ENCODE measurements at places on chromosomes 5 and 9.

- no peak for DNase-seq
Observed at GRCh38 chr9:87894998-87895625, 12.4 kb downstream of the SPATA31E1 start.

DNA sequence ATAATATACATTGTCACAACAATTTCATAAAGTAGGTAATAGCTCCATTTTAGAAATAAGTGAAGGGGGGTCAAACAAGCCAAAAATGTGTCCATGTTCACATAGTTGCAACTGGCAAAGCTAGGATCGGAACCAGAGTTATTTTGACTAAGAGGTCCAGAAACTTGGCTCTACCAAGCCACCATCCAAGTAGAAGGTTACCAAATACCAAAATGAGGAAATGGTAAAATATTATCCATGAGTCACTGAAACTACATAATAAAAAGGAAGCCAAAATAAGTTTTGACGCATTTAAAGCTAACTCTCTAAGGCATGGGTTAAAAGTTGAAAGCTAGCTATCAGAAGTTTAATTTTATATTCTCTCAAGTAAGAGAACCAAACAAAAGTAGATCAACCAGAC, 886.9 kb upstream of the DMAC1 start:
- no peak for DNase-seq

DNA sequence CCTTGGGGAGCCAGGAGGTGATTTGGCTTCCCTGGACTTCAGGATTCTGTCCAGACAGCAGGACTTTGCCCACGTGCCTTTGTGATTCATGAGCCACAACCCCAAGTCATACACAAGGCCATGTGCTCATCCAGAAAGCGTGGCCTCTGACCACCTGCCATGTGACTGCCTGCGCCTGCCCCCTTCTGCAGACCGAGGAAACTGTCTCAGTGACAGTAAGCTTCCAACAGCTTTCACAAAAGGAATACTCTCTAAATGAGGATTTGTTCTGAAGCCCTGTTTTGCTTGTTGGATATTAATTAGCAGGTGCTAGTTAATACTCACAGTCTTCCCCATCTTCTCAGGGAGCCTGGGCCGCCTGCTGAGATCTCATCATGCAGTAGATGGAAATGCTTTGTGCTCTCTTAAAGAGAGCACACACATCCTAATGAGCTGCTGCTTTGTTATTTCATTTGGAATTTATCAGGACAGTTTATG, 36.9 kb upstream of the ANGPTL2 start:
- no peak for DNase-seq

DNA sequence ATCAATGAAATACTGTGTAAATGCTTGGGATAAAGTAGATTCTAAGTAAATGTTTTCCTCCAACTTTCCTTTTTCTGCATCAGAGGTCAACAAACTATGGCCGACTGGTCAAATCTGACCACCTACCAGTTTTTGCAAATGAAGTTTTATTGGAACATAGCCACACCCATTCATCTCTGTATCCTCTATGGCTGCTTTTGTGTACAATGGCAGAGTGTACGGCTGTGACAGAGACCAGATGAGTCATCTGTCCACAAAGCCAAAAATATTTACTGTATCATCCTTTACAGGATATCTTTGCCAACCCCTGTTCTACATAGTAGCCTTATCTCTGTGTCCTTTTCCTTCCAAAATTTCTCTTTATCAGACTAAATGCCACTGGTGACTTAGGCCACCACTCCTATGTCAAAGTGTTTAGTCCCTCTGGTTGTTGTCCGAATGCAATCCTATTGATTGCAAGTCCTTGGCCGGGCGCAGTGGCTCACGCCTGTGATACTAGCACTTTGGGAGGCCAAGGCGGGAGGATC, 218.4 kb upstream of the KLF4 start:
- DNase-seq = no peak

DNA sequence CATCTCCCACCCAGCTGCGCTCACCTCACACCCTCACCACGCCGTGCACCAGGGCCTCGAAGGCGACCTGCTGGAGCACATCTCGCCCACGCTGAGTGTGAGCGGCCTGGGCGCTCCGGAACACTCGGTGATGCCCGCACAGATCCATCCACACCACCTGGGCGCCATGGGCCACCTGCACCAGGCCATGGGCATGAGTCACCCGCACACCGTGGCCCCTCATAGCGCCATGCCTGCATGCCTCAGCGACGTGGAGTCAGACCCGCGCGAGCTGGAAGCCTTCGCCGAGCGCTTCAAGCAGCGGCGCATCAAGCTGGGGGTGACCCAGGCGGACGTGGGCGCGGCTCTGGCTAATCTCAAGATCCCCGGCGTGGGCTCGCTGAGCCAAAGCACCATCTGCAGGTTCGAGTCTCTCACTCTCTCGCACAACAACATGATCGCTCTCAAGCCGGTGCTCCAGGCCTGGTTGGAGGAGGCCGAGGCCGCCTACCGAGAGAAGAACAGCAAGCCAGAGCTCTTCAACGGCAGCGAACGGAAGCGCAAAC, 1.1 kb downstream of the POU4F3 start:
- DNase-seq = no peak

DNA sequence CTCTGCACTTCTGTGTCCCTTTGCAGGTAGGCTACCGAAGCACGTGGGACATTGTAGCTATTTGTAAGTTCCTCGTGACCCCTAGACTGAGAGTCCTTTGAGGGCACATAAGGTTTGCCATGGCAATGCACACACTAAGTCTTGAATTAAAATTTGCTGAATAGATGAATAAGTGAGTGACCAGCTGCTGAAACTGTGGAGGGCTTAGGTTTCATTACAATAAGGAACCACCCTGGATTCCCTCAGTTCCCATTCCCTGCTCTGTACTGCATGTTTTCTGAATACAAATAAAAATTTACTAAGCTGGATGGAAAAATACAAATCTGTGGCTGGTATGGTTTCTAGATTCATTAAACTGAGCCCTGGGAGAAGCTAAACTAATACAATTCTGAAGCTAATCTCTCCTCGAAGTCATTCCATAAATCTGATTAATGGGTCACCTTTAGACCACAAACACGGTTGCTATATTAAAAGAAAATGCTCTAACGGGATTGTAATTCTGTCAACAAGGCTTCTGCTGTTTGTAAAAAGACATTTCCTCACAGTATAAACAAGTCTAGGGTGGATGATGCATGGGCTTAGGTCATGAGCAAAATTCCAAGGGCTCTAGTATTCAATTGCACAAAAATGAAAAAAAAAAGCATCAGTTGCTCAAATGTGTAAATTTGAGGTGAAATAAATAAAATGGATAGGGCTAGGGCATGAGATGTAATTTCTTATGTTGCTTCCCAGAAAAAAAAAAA, 172.3 kb downstream of the ATP10B start:
- no peak for DNase-seq

DNA sequence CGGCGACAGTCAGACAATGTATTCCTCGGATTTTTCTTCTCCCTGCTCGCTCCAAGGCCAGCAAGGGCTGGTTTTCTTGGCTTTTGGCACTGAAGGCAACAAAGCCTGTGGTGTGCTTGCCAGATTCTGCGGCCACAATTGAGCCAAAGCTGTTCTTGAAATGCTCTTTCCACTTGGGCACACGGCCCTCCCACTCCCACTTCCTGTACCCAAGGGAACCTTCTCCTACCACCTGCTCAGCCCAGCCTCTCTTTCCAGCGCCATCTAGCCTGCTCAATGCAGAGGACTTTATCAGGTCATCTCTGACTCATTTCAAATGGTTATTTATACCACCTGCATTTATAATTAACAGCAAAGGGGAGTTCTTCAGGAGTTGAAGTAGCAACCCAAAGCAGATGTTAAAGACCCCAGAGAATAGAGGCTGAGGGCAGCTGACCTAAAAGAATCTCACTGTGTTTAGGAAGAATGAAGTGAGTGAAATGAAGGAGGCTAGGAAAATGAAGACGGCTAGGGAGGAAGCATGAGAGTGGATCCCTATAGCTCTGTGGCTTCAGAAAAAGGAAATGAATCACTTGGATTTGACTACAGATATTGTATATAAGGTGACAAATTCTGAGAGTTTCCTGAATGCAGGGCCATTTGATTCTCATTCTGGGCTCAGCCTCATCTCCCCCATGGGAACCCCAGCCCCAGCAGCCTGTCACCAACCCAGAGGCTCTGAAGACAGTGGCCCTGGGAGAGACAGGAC, 439.0 kb downstream of the ENC1 start:
- DNase-seq = no peak

DNA sequence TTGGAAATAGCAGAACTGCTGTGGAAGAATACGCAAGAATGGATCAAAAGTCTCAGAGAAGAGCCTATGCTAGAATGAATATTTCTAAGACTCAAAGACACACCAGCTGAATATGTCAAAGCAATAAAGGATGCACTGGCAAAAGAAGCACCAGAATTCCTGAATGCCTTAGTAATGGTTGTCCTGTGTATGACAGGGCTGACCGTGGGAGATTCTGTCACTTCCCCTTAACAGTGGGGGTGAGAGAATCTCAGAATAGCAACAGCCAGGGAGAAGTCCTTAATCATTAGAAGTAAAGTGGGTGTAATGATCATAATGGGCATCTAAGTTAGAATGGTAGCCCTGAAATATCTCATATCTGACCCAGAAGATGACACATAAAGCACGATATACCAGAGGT, 14.6 kb upstream of the PRR16 start:
- no peak for DNase-seq

DNA sequence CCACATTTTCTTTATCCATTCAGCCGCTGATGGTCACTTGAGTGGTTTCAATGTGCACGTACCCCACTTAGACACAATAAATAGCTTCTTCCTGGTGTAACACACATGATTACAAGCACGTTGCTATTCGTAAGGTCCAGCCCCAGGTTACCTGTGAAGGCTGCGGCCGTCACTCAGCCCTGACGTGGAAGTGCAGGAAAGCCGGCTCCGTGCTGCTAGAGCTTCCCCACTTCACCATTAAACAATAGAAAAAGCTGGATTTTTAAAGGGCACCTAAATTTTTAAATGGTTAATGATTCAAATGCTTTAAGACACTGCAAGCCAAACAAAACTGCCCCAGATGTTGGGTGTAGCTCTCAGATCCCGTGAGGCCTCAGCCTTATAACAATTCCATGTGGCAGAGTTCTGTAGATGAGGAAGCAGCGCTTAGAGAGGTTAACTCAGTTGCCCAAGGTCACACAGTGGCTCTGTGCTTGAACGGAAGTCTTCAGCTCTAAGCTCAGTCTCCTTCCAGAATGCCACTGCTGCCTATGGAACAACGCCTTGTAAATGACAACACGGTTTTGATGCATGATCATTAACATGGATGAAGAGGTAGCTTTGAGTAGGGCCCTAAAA, 125.7 kb downstream of the COL23A1 start:
- no peak for DNase-seq

DNA sequence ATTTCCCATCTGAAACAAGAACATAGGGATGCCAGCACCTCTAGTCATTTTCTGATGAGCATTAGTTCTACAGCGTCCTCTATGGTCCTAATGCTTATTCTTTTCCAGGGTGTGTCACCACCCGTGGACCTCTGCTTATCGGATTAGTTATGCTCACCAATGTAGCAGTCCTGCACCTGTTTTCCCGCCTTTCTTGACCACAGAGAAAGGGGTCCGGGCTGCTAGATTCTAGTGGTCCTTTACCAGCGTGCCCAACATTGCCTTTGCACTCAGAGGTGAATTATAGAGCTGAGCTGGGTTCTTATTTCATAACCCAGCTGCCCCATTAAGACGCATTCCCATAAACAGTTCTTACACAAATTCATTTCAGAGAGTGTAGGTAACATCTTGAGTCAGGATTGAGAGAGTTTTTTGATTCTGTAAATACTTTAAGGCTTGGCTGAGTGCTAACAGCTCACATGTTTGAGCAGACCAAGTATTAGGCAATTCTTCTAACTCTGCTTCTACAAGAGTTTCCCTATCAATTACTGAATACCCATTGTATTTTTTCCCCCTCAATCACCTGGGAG, 2205.1 kb upstream of the C9orf72 start:
- no peak for DNase-seq

GRCh38 chr5:144566747-144567420, 396.2 kb downstream of the KCTD16 start:
- DNase-seq = no peak

DNA sequence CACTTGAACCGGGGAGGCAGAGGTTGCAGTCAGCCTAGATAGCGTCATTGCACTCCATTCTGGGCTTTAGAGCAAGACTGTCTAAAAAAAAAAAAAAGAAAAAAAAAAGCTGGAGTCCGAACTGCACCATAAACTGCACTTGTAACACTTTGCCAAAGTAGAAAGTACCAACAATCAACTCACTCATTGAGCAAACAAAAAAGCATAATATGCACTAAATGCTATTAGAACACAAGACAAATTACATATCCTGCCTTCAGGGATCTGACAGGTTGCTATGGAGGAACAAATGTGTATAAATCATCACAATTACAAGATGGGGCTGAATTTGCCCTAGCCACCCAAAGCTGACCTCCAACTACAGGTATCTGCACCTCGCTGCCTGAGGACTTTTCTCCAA, 27.9 kb downstream of the GNAQ start:
- DNase-seq = no peak

DNA sequence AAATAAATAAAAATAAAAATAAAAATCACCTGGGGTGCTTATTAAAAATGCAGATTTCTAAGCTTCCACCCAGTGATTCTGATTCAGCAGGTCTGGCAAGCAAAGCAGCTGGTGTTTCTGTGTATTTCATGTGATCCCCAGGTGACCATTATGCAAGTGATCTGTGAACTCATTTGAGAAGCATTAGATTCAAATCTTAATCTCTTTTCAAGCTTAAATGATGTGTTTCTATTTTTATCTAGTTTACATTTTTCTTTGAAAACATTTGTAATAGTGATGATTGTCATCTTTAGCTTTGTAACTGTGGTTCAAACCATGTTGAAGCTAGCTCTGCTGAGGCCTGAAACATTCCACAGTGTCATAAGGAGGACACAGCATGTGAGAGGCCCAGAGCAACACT, 804.8 kb upstream of the ZNF608 start:
- no peak for DNase-seq

DNA sequence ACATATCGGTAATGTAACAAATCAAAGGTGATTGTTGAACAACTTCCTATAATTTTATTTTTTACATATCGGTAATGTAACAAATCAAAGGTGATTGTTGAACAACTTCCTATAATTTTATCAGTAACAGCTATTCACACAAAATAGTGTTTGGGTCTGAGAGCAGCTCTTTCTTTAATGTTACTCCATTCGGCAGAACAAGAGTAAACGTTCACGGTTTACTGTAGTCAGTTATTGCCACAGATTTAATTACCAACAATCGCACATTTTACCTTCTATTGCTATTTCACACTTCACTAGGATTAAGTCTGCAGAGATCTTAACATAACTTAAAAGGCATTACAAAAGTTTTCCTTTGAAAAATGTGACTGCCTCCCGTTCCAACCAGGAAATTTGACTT, 6.4 kb downstream of the GNAQ start:
- no peak for DNase-seq

- DNase-seq = no peak
Observed at GRCh38 chr5:83731638-83732037, 11.0 kb upstream of the HAPLN1 start.

- no peak for DNase-seq
Observed at GRCh38 chr9:37582548-37583157, 6.5 kb upstream of the FBXO10 start.

Measured in stimulated activated CD4-positive, alpha-beta T cell treated with anti-CD3 and anti-CD28 coated beads, Interleukin-1b, Interleukin-23, amount 100 ng/mL, for 1 hour (primary cell).